ENCODE measurements at places on chromosomes 6 and 20. TPM values are rescaled to one million over a fixed set of nuclear protein-coding genes. Genes with fewer than 3 reads are reported as not detected.
A peak's percentile ranks its signal among the peaks of the same experiment; 100 is the strongest.

CST8 gene
- total RNA-seq, result not detected

DNA sequence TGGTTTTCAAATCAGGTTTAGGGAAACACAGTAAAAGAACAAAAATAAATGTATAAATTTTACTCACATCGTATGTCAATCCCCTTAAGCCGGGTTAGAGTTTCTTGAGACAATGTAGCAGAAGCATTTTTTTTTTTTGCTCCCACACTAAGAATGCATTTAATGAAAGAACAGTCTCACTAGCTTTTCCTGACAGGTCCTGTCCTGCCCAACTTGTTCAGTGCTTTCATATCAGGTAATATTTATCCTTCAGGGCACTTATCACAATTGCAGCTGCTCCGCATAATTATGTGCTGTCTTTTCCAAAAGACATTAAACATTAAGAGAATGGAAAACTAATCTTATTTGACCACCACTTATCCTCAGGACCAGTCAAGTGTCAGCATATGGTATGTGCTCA, 632.0 kb downstream of the HTR1B start:
- DNase-seq, result no peak

DNA sequence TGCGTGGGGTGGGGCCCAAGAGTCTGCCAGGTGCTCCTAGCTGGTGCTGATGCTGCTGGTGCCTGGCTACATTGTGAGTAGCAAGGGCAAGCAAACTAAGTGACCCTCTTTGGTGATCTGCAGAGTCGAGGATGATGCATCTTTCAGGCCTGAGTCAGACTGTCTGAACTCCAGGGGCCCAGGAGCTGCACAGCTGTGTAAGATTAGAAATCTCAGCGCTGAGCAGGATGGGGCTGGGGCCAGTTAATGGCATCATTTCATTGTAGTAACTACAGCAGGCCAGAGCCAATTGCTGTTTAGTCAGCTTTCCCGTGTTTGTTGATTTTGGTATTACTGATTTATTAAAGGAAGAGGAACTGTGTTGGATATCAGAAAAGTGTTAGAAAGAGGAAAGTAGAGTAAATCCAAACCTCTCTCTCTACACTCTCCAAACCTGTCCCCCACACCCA, 365.2 kb downstream of the PAX1 start:
- no peak for DNase-seq

SCRT2 gene
- total RNA-seq, result not detected

DNA sequence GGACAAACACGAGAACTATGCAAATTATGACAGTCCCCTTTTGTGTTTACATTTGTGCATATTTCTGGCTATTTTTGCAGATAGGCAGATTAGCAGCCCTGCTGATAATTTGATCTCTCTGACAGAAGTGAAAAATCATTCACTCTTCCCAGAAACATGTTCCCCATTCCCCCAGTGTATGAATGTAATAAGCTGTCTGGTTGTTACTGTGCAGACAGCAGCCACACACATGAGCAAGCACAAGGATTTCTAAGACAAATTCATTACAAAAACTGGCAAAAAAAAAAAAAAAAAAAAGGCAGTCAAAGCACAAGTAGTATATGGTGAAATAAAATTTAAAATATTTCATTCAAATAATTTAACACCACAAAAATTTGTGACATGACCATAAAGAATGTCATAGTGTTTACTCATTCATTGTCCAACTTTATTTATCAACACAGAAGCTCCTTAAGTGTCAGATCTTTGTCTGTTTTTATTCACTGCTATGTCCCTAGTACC, 95.5 kb upstream of the VGLL2 start:
- no peak for DNase-seq

BEND6 gene
- total RNA-seq, result 0.90 TPM

DXO gene
- 17.1 TPM for total RNA-seq

- no peak for DNase-seq
Observed at GRCh38 chr6:37483917-37484785, 15.5 kb downstream of the CCDC167 start.

GRCh38 chr20:25081065-25081729, 744 bp downstream of the VSX1 start:
- DNase-seq, result peak; percentile 74

- no peak for DNase-seq
Observed at GRCh38 chr6:89997456-89998445, 103.5 kb downstream of the GJA10 start.

GRCh38 chr6:7198833-7199800, 91.4 kb downstream of the RREB1 start:
- no peak for DNase-seq

DNA sequence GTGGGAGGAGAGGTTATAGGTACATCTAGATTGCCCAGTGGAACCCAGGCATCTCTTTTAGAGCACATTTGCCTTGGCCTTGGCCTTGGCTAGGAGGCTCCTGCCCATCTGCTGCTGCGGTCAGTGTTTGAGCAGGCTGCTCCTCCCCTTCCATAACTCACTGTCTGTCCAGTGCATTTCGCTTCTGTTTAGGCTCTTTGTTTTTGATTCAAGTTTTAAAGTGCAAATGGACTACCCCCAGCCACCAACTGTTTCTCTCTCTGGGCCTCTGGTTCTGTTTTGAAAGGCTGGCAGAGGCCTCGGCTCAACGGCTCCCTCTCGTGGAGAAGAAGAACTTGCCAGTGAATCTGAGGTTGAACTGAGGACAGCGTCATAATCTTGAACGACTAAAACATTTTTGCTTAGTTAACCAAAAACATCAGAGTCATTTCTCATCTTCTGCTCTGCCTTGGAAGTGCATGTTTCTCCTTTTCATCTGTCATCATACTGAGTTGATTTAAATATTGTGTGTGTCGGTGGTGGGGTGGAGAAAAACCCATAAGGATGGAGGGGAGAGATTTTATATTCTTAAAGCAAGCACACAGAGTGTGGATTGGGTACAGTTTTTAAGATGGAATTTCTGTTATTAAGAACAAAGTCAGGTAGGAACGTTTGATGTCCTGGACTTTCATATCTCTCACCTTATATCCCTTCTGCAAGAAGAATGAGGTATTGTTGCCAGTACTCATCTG, 171.4 kb downstream of the DTNBP1 start:
- no peak for DNase-seq

DNA sequence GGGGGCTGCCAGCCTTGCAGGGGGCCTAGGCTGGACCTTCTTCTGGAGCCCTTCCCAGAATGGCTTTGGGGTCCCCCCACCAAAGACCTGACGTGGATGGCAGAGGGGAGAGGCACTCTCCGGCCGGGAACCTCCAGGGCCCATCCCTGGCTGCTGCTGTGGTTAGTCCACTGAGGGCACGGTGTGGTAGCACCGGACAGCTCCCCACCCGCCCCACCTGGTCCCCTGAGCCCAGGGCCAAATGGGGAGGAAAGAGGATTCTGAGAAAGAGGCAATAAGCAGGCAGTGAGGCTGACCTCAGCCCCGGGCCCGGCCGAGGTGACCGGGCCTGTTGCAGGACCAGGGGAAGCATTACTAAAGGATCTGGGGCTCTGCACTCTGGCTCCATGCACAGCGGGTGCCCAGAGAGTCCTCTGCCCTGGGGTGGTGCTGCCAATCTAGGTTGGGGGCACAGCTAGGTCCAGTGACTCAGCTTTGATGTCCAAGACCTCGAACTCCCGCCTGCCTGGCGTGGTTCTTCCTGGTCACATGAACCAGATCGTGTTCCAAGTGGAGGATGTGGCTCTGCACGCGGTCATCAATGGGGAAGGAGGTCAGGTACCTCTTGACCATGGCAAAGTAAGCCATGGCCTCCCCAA, 2.2 kb downstream of the CENPB start:
- DNase-seq, result no peak

- DNase-seq, result no peak
Observed at GRCh38 chr20:21781446-21782075, 76.1 kb downstream of the PAX1 start.

DNA sequence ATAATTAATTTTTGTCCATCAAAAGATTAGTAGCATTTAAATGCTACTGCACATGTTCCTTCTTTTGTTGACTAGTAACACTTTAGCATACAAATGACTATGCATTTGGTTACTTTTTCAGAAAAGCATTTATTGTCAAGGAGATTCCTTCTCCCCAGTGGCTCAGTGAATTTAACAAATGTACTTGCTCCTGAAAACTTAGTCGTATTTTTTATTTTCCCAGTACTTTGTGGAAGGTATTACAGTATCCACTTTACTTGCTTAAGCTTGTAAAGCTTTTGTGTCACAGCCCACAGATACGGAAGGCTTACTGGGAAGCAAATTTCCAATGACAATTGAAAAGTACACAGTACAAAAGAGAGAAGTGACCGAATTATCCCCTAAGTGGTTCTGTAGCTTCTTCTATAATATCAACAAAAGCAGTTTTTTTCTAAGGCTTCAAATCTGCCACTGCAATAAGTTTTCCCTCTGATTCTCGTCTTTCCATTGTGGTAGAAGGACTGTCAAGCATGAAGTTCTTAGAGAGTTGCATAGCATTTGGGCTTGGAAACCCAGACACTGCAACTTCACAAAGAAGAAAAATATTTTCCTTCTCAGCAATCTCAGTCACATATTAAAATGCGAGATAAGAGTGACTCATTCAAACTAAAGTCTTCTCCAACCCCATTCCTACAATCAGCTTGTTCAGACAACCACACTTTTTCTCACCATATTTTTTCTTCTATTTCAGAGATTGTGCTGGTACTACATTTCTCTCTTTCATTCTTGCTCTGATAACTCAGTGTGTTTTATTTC, 431.2 kb downstream of the GRIK2 start:
- no peak for DNase-seq

All from mesenteric fat pad (tissue), 1 donor.